Cerebellum (tissue), 4 donors: ENCODE measurements at places on chromosomes 1 and 21.
A peak's percentile ranks its signal among the peaks of the same experiment; 100 is the strongest.

- DNase-seq: no peak
Observed at GRCh38 chr1:155035936-155036335, 2.3 kb downstream of the DCST1 start.

DNA sequence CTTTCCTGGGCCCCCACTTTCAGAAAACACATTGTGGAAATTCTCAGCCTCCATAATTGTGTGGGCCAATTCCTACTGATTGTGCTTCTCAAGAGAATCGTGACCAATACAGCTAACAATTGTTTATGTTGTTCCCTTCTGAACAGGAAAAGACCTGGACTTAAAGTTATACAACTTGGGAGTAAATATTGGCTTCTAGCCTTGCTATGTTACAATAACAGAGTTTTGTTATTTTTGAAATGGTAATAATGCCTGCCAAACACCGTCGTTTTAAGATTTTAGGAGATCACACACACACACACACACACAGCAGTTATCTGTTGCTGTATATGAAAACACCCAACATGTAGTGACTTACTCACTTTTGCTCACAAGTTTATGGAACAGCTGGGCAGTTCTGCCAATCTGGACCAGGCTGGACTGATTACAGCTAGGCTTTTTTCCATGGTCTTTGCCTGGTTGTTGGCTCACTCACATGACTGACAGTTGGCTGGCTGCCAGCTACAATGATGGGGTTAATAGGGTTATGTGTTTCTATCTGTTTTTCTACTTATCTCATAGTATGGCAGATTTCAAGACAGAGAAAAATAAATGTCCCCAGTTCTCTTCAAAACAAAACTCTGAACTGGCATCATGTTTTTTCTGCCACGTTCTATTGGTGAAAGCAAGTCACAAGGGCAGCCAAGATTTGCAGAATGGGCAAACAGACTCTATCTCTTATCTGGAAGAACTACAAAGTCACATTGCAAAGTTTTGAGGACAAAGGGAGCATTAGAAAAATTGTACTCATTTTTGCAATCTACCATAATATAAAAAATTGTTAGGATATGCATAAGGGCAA, 447.5 kb downstream of the NEGR1 start:
- DNase-seq: no peak

DNA sequence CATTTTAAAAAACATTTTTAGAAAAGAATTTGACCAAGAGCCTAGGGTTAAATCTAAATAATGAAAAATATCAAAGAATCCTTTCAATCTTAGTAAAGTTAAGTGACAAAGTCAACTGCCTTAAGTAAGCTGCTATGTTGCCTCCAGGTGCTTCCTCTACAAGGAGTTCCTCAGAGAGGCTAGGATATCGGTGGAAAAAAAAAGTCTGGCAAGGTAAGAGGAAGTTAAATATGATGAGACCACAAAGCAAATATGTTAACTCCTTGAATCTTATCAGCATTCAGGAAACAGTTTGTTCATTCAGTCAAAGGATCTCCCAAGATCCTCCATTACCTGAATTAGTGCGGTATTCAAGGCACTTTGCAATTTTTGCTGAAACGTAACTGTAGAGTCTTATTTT, 563.5 kb downstream of the PTPRC start:
- DNase-seq: no peak

- DNase-seq: no peak
Observed at GRCh38 chr1:209323743-209324142, 259.8 kb upstream of the CAMK1G start.

GRCh38 chr1:66206563-66207144, 327.3 kb upstream of the SGIP1 start:
- DNase-seq: no peak

GRCh38 chr1:116879478-116880133, 30.1 kb upstream of the PTGFRN start:
- DNase-seq: no peak

DNA sequence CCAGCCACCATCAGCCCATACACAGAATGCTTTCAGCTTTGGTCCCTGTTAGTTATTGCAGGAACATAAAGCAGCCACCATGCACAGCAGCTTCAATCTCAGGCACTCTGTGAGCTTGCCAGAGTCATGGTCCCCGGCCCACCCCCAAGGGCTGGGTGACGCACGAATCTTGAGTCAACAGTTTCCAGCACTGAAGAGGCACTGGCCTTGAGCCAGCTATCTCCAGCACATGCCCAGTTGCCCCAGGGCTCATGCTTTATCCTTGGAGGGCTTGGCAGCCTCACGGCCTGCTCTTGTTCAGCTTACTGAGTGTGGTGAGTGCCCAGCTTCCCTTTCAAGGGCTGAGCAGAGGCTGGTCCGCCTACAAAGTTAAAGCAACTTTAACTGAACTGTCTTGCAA, 200.7 kb upstream of the RAB4A start:
- peak; percentile 19 for DNase-seq

GRCh38 chr1:236120721-236121153, 21.6 kb upstream of the GPR137B start:
- DNase-seq: no peak

- no peak for DNase-seq
Observed at GRCh38 chr1:36508257-36508656, 25.5 kb upstream of the CSF3R start.

DNA sequence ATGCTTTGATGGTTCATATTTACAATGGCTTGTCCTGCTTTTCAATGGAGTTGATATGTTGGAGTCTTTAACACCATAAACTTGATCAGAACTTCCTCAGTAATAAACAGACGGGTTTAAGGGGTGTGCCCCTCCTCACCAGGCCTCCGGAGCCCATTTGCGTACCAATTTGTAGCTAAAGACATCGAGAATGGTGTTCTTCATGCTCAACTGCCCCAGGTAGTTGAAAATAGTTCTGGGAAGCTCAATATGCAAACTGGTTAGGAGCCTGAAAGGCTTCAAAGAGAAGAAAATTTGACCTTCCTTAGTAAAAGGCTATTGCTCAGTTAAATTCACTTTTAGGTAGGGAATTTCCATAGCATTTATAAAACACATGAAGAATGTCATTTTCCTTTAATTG, 68.1 kb upstream of the RRP15 start:
- DNase-seq: no peak

- DNase-seq: no peak
Observed at GRCh38 chr1:164685266-164686035, 126.5 kb downstream of the PBX1 start.

DNA sequence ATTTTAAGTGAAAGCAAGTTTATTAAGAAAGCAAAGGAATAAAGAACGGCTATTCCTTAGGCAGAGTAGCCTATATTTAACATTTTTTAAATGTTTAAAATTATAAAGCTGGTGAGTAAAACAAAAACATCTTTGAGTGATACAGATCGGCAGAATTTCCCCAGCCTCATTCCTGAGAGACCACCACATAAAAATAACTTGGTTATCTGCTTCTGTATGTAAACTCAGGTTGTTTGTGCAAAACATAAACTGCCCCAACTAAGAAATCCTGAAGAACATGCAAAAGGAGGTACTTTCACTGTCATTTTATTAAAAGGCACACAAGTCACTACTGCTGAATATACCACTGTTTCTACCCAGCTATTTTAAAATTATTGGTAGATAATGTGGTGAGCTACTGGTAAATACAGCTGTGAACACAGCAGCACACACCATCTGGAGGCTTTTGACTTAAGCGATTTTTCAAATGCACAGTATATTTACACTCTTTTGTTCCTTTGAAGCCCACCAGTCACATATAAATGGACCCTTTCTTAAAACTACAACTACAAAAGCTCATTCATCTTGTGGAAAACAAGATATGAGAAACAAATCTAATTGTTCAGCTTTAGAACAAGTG, 119.3 kb downstream of the RERE start:
- DNase-seq: no peak

DNA sequence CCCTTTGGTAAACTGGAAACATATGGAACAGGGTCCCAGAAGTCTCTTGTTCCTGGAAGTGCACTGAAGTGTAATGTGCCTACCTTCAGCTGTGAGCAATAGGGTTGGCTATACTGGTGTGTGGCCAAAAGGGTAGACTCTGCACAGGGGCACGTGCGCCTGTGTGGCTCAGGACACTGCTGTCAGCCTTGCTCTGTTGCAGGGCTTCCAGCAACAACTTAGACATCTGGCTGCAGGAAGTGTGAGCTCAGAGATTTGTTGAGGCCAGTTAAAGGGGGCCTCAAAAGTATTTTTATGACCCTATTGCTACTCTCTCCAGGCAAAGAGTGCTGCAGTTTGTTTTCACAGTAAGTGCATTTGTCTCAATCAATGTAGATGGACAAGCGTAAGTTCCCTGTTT, 7.5 kb downstream of the CTPS1 start:
- DNase-seq: no peak

DNA sequence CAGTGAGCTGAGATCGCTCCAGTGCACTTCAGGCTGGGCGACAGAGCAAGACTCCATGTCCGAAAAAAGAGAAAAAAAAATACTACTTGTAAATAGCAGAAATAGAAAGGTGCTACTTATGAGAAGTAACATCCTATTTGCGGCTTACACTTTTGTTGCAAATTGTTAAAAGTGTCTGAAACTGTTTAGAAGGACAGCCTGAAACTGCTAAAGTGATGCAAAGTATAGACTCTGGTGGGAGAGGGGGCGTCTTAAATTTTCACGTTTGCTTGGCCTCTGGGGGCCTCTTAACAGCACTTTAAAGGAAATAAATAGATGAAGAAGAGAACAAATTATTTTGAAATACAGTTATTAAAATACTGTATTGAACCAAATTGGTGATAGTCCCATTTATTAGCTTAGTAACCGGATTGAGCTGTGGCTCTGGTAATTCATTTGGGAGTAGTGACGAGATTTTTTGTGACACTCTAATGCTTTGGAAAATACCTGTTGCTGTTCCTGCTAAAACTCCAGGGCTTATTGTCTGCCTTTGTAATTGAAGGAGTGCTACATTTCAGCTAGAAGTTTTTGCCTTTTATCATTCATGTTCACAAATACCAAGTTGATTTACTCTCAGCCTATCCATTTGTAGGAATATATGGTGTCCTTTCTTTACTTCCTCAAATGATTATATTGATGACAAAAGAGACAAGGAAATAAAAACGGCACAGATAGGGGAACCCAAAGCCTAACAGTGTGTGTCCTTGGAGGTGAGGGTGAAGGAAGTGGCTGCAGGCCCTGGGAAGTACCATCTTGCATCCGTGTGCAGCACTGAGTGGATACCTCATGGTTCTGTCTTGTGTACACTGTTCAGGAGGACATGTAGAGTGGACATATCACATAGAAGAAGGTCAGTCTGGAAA, 6.2 kb downstream of the PKNOX1 start:
- DNase-seq: no peak

GRCh38 chr1:65795311-65795710, 2.6 kb downstream of the PDE4B start:
- no peak for DNase-seq

- no peak for DNase-seq
Observed at GRCh38 chr1:243268751-243269460, 13.1 kb downstream of the SDCCAG8 start.

GRCh38 chr1:50620680-50621329, 197.6 kb upstream of the DMRTA2 start:
- DNase-seq: no peak

DNA sequence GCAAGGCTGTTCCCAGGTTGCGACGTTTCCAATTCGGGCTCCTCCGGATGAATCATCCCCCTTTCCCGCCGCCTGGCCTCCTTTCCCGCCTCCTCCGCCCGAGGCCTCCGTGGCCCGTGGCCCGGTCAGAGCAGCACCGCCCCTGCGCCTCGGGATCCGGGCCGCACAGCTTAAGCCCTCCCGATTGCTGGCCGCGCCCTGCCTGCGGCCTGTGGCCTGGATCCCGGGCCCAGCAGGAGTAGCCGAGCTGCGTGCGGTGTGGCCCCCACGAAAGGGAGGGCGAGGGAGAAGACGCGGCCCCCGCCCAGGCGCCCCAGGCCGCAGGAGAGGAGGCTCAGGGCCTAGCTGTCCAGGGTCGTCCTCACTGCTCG, 1.0 kb downstream of the TMEM200B start:
- no peak for DNase-seq

- DNase-seq: no peak
Observed at GRCh38 chr1:77048615-77049005, 170.6 kb downstream of the PIGK start.

- no peak for DNase-seq
Observed at GRCh38 chr1:91944087-91944486, 5.1 kb upstream of the BRDT start.

GRCh38 chr1:68010090-68010489, 40.3 kb downstream of the DIRAS3 start:
- DNase-seq: peak; percentile 5

GRCh38 chr1:229270547-229271447, at the start of gene RAB4A:
TSS of gene RAB4A (plus strand) at chr1:229271111. CDS start at chr1:229271340, 229 bp downstream.
- DNase-seq: peak; percentile 91

DNA sequence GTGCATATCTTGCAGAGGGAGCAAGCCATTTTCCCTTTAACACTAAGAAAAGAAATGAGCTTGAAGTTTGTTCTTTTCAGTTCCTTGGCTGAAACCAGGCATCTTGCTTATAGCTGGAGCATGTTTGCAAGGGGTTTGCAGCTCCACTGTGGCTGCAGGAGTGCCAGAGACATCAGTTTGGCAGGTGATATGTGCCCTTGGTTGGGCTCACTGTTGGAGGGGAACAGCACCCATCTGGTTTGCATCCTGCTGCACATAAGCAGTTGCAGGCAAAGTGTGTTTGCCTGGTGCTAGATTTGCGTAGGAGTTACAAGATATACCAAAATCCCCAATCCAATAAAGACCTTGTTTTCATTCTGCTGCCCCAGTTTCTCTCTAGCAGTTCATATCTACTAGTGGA, 47.8 kb upstream of the IKBKE start:
- DNase-seq: no peak

DNA sequence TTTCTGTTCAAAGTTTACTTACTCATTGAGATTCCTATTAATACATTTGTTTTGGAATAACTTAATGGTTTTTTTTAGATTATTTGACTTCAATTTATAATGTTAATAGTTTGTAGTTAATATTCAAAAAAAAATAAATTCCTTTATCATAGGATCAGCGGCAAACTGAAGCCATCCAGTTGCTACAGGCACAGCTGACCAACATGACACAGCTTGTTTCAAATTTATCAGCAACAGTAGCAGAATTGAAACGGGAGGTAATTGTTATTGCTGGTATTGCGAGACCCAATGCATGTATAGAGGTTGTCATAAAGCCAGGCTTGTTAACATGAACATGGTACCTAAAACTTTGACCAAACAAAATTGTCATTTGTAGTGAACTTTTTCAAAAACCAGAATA, 59.0 kb upstream of the FASLG start:
- no peak for DNase-seq

- DNase-seq: peak; percentile 44
Observed at GRCh38 chr1:220189750-220190347, 82.4 kb downstream of the RAB3GAP2 start.

DNA sequence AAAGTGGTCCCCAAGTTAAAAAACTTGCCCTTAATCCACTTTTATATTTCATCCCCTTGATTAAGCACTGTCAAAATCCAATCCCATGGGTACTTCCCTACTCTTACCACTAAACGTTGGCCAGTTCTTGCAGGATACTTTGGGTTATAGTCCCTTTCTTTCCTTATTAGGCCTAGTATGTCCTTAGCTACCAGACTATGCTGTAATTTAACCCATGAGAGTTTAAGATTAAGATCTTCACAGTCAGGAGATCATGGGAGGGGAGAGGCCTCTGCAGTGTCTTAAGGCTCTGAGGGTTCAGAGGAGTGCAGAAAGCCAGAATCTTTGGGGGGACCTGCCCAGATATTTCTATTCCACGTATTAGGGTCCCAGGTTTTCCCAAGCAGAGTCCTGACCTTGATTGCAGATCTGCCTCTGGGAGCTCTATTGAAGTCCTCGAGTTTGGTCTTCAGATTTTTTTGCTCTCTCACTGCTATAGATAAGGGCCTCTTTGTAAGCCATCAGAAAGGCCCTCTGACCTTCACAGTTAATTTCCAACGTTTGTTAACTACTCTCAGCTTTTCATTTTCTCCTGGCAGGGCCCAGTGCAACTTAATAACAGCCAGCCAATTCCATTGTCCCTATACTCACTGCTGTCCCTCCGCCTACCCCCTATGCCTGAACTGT, 9.0 kb upstream of the CGN start:
- DNase-seq: no peak
